ENCODE measurements at places on chromosomes 7 and 10. TPM values are rescaled to one million over a fixed set of nuclear protein-coding genes. Genes with fewer than 3 reads are reported as not detected.

The FFAR4 gene
- total RNA-seq, result not detected

DNA sequence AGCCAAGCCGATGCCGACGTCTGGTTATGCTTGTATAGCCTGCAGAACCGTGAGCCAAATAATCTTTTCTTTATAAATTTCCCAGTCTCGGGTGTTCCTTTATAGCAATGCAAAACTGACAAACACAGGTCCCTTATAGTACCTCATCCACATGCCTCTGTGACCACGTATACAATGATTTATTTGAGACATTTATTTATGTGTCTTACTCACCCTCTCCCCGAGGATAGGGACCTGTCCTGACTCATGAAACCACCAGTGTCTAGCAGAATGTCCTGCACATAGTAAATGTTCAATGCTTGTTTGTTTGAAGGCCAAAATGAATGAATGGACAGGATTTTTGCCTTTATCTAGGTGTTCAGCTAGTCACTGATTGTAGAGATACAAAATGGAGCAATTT is 147.9 kb upstream of the FZD8 start:
- H3K27ac ChIP-seq, result no peak overlapping the region
- H3K4me3 ChIP-seq, result no peak overlapping the region
- H3K27me3 ChIP-seq, result no peaks in the 10 kb centered on the region
- H3K36me3 ChIP-seq, result no peaks in the 10 kb centered on the region

DNA sequence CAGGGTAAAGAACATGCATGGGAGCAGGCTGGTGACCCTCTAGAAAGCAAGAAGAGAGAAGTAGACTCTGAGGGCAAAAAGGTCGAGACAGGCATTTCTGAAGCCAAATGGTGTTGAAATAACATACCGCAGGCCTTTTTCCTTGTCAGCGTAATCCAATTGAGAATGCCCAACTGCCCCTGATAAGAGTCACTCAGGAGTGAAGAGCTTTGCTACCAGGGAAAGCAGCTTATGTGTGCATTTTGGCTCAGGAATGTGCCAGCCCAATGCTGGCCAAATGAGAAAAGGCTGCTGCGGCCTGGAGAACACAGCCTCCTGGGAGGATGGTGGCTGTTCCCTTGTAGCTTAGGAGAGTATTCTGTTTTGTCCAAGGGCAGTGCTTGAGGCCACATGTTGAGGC is 61.4 kb upstream of the NFKB2 start:
- H3K4me1 ChIP-seq, result peaks cover 12% of the 10 kb centered on the region
- no peaks in the 10 kb centered on the region for H3K27me3 ChIP-seq
- peak; percentile 30 for DNase-seq
- H3K4me3 ChIP-seq, result no peak overlapping the region
- peaks cover 24% of the 10 kb centered on the region for H3K36me3 ChIP-seq
- H3K27ac ChIP-seq, result no peak overlapping the region

- no peak overlapping the region for H3K27ac ChIP-seq
- no peak overlapping the region for H3K4me3 ChIP-seq
- H3K4me1 ChIP-seq, result peaks cover 69% of the 10 kb centered on the region
- H3K27me3 ChIP-seq, result no peaks in the 10 kb centered on the region
- no peak for DNase-seq
- no peaks in the 10 kb centered on the region for H3K36me3 ChIP-seq
Measured at GRCh38 chr10:104334561-104334960, 3.7 kb downstream of the ITPRIP start.

The ACSL5 gene
- 1.7 TPM for total RNA-seq

DNA sequence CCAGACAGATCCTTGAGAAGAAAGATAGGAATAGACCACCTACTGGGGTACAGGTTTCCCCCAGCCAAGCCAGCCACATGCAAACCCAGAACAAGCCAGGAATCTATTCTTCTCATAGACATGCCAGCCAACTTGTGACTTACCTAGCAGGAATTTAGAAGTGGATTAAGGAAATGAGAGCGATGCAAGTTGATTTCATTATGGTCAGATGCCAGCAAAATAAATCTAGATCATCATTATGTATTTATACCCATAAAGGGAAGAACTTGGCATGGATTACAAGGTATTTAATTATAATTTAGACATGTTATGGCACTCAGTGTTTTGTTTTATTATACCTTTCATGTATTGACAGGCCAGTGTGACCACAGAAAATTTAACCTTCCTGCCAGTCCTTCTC is 32.8 kb downstream of the SLC35G1 start:
- H3K4me1 ChIP-seq, result no peaks in the 10 kb centered on the region
- DNase-seq, result no peak
- no peaks in the 10 kb centered on the region for H3K36me3 ChIP-seq
- H3K4me3 ChIP-seq, result no peak overlapping the region
- H3K27ac ChIP-seq, result no peak overlapping the region
- H3K27me3 ChIP-seq, result no peaks in the 10 kb centered on the region

The PRLHR gene
- not detected for total RNA-seq

The GTF2I gene
- 101 TPM for total RNA-seq

The NACAD gene
- 2.3 TPM for total RNA-seq

The RP9 gene
- 24.2 TPM for total RNA-seq

The PLCE1 gene
- 31.7 TPM for total RNA-seq

- DNase-seq, result no peak
- no peaks in the 10 kb centered on the region for H3K4me1 ChIP-seq
- H3K27me3 ChIP-seq, result peaks cover 2% of the 10 kb centered on the region
- H3K4me3 ChIP-seq, result no peak overlapping the region
Measured at GRCh38 chr7:158576050-158576762, 11.4 kb downstream of the PTPRN2 start.

DNA sequence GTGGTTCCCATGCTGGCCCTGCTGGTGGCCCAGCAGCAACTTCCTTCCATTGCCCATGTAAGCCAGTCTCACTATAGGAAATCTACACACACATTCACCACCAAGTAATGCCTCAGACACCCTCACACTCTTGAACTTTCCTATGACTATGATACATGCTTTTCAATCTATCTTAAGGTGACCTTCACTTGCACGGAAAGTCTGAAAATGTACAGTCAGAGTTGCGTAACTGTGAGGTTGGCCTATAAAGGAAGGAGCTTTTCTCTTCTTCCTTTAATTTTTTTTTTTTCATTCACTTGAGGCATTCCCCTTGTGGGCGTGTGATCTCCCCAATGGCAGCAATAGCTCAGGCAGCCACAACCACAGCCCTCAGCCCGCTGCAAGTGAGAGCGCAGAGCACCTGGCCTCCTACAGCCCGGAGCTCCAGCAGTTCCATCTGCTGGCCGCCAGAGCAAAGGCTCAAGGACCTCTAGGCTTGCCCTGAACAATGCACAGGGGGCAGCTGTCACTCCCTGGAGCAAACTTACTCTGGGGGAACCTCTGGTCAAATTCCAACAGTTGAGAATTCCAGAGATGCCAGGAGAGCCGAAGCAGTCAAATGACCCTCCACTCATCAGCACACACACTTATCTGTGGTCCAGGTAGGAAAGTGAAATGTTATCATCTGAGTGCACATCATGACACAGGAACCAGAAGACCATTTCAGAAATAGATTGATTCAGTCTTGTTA is 123.1 kb upstream of the ADO start:
- H3K4me1 ChIP-seq, result no peaks in the 10 kb centered on the region
- H3K27ac ChIP-seq, result no peak overlapping the region
- H3K27me3 ChIP-seq, result no peaks in the 10 kb centered on the region
- H3K36me3 ChIP-seq, result no peaks in the 10 kb centered on the region
- no peak for DNase-seq
- H3K4me3 ChIP-seq, result no peak overlapping the region

The HMX2 gene
- total RNA-seq, result not detected

GRCh38 chr7:157693521-157694375 is 356.9 kb downstream of the DNAJB6 start:
- peaks cover 26% of the 10 kb centered on the region for H3K4me1 ChIP-seq
- H3K27me3 ChIP-seq, result peaks cover 53% of the 10 kb centered on the region
- DNase-seq, result no peak
- H3K27ac ChIP-seq, result no peak overlapping the region
- no peak overlapping the region for H3K4me3 ChIP-seq

DNA sequence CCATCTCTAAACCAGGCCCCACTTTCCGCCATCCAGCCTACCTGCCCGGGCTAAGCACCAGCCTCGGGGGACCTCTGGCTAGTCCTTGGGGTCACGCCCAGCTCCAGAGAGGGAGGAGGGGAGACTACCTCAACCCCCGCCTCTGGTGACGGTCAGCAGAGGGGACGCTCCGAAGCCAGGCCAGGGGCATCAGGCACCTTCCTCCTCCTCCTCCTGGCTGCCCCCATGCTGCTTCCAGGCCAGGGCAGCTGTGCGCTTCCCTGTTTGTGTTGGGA is 4.0 kb upstream of the SMARCD3 start:
- DNase-seq, result no peak
- H3K27me3 ChIP-seq, result peaks cover 16% of the 10 kb centered on the region
- H3K36me3 ChIP-seq, result no peaks in the 10 kb centered on the region
- H3K4me3 ChIP-seq, result peak overlapping the region; percentile 82

GRCh38 chr10:71975871-71976725 is 11.9 kb downstream of the CHST3 start:
- peak overlapping the region; percentile 87 for H3K27ac ChIP-seq
- H3K36me3 ChIP-seq, result peaks cover 6% of the 10 kb centered on the region
- no peak overlapping the region for H3K4me3 ChIP-seq
- H3K27me3 ChIP-seq, result no peaks in the 10 kb centered on the region
- H3K4me1 ChIP-seq, result peaks cover 98% of the 10 kb centered on the region
- DNase-seq, result peak; percentile 49

- no peak overlapping the region for H3K27ac ChIP-seq
- peaks cover 37% of the 10 kb centered on the region for H3K4me1 ChIP-seq
- peaks cover 19% of the 10 kb centered on the region for H3K36me3 ChIP-seq
- DNase-seq, result no peak
- H3K27me3 ChIP-seq, result no peaks in the 10 kb centered on the region
Measured at GRCh38 chr10:102610441-102610887, 33.8 kb upstream of the TRIM8 start.

DNA sequence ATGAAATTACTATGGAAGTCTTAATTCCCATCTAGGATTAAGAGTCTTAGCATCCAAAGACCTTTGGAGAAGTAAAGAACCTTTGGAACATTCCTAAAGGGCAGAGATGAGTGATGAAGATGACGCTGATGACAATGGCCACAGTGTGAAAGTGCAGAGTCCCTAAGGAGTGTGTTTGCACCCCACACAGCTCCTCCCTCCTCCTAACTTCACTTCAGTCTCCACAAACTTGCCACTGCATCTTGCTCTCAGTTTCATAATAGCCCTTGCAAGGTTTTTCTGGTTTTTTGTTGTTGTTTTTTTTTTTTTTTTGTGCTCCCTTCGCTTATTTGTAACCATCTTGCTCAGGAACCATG is 117.5 kb upstream of the ANLN start:
- peaks cover 10% of the 10 kb centered on the region for H3K4me1 ChIP-seq
- H3K36me3 ChIP-seq, result no peaks in the 10 kb centered on the region
- H3K4me3 ChIP-seq, result no peak overlapping the region

The CFAP69 gene
- 3.6 TPM for total RNA-seq

Measured in muscle of leg (tissue), 16 donors.